MG63 (cell line): ENCODE measurements at places on chromosomes 16 and 17. TPM values are rescaled to one million over a fixed set of nuclear protein-coding genes. Genes with fewer than 3 reads are reported as not detected.

The CHD9NB gene
- total RNA-seq: 0.27 and 2.6 TPM in 2 replicates

The RGS9 gene
- 0.53 TPM in 1 of 2 replicates, not detected in the other for total RNA-seq

The DNAI2 gene
- not detected in 2 replicates for total RNA-seq

The MCRIP1 gene
- 73.2 and 83.7 TPM in 2 replicates for total RNA-seq

The GRAPL gene
- not detected in 2 replicates for total RNA-seq

The MEOX1 gene
- 1.1 TPM in 1 of 2 replicates, not detected in the other for total RNA-seq

DNA sequence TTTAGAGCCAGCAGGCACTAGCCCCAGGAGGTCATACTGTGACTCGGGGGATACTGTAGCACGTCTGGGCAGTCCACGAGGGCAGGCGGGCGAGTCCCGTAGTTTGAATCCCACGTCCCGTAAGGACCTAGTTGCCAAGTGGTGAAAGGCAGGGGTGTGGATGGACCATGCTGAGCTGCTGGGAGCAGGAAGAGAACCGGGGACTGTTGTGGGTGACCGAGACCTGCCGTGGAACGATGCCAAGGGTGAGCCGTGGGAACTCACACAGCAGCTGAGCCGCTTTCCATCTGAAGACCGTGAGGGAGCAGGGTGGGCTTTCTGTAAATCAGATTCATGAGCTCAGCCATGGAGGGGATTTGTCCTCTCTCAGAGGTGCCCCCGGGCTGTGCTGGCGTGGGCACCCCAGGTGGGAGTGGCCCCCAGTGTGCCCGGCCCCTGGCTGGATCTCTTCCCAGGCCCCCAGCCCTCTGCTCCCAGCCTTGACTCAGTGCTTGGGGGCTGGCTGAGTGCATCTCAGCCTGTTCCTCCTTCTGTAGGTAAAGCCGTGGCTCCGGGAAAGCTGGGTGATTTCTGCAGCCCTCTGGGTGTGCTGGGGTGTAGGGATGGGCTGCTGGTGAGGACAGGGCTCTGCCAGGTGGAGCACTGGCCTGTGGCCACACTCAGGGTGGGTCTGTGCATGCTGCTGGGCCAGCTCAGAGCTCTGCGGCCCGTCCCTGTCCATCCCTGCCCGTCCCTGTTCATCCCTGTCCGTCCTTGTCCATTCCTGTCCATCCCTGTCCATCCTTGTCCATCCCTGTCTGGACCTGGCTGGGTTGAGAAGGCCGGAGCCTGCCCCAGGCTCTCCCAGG is 13.6 kb downstream of the ASPSCR1 start:
- no peak for DNase-seq

GRCh38 chr17:58332778-58333735 is 4.5 kb upstream of the TSPOAP1 start:
- no peak for DNase-seq

GRCh38 chr17:36030956-36031355 is 13.2 kb upstream of the CCL23 start:
- no peak for DNase-seq

DNA sequence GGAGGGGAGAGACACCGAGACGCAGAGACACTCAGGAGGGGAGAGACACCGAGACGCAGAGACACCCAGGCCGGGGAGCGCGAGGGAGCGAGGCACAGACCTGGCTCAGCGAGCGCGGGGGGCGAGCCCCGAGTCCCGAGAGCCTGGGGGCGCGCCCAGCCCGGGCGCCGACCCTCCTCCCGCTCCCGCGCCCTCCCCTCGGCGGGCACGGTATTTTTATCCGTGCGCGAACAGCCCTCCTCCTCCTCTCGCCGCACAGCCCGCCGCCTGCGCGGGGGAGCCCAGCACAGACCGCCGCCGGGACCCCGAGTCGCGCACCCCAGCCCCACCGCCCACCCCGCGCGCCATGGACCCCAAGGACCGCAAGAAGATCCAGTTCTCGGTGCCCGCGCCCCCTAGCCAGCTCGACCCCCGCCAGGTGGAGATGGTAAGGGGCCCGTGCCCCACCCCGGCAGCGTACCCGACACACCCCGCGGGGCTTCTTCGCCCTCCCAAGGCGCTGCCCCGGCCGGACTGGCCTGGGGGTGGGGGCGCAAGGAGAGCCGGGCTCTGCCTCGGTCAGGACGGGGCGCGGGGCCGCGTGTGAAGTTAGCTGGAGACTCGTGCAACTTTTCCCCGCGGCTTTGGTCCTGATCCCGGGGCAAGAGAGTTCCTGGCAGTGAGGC is 427 bp downstream of the PPP1R1B start:
- no peak for DNase-seq

- no peak for DNase-seq
Measured at GRCh38 chr16:87929986-87930385, 6.3 kb downstream of the CA5A start.

DNA sequence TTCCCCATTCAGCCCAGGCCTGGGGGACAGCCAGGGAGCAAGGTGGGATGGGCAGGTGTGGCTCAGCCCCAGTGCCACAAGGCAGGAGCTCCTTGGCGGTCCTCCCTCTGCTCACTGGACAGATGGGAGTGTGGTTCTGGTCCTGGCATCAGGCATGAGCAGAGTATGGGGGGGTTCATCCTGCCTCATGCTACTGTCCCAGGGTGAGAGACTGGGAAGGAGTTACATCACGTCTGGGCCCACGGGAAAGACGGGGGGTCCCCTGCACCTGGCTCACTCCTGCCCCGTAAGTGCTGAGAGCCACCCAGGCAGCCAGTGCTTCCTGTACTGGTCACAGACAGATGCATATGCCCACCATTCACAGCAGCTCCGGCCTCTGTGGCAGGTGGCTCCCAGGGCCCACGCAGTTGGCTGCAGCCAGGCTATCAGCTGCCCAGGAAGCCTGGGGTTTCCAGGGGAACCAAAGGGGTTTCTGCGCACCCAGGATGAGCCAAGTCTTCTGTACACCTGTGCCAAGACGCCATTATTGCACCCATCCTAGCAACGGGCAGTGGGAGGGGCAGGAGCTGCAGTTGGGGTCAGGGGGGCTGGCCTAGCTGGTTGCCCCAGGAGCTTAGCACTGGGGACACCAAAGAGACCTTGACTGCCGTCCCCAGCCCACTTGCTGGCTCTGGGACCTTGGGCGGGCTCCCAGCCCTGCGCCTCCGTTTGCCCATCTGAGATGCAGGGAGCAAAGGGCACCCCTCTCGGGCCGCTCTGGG is 1.9 kb downstream of the BAIAP3 start:
- no peak for DNase-seq

GRCh38 chr17:79775632-79776031 is 2.3 kb upstream of the CBX2 start:
- no peak for DNase-seq

GRCh38 chr16:66507731-66508239 is 42.1 kb downstream of the TK2 start:
- DNase-seq: no peak

DNA sequence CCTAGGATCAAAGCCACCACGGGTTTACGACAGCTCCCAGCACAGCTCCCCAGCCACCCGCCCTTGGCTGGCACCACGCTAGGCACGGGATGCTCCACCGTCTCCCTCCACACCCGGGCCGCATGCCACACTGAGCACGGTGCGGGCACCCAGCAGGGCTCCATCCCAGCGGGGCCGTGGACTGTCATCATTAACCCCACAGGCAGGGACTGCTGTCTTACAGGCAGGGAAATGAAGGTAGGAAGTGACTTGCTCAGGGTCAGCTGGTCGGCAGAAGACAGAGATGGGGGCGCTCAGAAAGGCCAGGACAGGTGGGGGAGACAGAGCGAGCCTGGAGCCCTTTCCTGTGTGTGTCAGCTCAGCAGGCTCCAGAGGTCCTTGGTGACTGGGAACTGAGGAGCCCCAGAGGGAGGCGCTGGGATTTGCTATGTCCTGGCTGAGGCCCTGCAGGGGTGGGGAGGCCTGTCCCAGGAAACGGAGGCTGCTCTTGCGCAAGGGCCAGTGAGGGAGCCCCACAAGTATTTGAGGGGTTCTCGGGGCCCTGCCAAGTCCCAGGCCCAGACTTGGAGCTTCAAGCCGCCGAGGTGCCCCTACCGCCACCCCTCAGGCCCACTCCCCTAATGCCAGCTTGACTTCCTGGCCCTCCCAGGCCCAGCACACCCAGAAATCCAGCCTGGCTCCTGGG is 3.2 kb downstream of the UBALD1 start:
- no peak for DNase-seq

GRCh38 chr16:49598383-49599170 is 225.0 kb downstream of the C16orf78 start:
- no peak for DNase-seq

GRCh38 chr17:10010752-10011151 is 105.7 kb upstream of the RCVRN start:
- DNase-seq: no peak

- no peak for DNase-seq
Measured at GRCh38 chr17:4540687-4541327, 14.4 kb downstream of the MYBBP1A start.

- DNase-seq: no peak
Measured at GRCh38 chr17:35548208-35548810, 10.8 kb upstream of the SLFN12L start.

DNA sequence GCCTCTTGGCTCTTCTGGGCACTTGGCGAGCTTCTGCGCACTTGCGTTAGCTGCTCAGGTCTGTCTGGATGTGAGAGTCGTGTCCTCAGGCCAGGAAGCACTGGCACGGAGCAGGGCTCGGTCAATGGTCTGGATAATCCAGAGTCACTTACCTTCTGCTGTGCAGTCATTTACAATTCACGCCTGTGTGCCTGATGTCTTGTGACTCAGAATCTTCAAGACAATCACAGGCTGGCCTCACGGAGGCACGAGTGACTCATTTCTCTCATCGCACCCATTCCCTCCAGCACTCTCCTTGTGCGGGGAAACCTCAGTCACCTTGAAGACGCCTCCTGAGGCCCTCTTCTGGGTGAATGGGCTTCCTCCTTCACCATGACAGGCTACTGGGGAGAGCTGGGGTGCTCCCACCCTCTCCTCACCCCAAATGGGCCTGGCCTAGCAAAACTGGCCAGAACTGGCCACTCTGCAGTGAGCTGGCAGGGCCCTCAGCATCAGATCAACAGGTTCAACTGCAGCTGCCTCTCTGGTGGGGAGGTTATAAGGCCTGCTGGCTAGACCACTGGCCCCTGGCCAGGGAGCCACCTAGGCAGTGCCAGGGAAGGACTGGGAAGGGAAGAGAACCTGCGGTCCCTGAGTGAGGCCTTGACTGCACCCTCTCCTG is 1.9 kb upstream of the CAPN15 start:
- DNase-seq: peak; percentile 80

- no peak for DNase-seq
Measured at GRCh38 chr16:12546918-12547607, 256.6 kb downstream of the CPPED1 start.

- no peak for DNase-seq
Measured at GRCh38 chr17:39352511-39352910, 48.9 kb downstream of the FBXL20 start.

DNA sequence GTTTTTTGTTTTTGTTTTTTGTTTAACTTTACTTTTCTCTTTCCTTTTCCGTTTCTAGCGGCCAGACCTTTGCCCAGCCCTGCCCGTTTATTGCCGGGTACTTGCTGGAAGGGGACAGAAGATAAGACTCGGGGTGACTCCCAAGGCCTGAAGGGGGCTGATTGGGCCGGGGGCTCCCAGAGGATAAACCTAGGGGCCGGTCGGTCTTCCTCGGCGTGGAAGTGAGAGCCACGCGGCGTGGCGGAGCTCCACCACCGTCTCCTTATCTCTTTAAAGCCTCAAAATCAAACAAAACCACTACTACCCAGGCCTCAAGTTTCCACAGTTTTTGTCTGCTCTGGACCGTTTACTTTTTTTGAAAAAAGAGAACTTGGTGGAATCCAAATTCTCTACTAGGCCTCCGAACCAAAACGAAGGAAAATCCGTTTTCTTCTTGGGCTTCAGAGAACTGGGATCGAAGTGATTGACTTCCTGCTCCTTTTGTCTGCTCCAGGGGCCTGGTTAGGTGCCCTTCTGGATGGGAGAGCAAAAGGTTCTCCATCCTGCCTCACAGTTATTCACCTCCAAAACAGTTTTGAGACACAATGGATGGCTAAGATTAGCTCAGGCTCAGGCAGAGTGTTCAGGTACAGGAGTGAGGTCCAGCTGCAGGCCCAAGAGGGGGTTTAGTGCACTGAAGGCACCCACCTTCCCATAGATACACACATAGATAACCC is 8.5 kb upstream of the HOXB9 start:
- no peak for DNase-seq

DNA sequence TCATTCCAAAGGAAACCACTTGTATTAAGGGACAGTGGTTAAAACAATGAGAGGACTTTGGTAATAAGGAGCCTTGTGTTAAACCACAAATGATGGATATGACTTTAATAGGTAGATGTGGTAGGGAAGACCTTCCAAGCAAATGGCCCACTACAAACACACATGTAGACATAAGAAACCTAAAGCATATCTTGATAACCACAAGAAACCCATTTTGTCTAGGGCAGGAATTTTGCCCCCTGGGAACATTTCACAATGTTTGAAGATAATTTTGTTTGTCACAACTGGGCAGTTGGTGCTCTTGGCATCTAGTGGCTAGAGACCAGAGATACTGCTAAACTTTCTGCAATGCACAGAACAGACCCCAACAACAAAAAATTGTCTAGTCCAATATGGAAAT is 25.8 kb downstream of the KCNJ2 start:
- no peak for DNase-seq

- no peak for DNase-seq
Measured at GRCh38 chr17:52827526-52827925, 669.0 kb upstream of the CA10 start.

DNA sequence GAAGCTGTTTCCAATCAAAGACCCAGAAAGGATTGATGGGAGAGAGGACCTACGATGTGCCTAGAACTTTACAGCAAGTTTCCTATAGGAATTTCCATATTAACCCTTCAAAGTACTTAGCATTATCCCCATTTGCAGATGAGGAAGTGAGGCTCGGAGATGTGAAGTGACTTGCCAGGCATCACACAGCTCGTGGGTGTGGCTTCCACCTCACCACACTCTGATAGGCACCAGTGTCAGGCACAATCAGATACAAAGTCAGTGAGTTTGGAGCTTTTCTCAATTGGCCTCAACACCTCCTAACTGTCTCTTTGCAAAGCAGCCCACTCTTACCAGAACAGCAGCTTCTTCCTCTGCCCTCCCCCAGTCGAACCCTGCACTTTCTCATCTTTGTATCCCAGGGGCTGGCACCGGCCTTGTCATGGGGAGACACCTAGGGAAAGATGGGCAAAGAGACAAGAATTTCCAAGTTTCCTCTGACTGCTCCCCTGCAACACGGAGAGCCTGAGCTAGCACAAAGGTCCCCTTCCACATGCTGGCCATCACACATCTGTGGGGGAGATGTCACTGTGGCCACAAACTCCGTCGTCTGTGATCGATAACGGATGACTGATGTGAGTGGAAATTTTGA is 37.4 kb upstream of the CCL1 start:
- DNase-seq: no peak

DNA sequence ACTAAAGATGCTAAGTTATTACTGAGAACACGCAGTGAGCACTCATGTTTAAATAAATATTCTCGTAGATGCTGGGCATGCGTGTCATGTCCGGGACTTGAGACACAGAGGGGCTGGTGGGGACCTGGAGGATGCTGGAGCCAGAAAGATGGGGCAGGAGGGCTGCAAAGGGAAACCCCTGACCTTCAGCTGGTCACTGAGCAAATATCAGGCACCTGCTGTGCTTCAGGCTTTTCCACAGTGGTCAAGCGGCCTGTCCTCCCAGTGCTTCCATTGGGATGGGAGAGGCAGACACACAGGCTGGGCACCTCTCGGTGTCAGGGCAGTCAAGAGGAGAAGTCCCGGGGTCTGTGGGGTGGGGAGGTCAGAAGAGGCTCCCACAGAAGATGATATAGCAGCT is 211.4 kb downstream of the GSG1L start:
- DNase-seq: no peak

- no peak for DNase-seq
Measured at GRCh38 chr16:74657870-74658642, 8.6 kb downstream of the RFWD3 start.
